Right forelimb (tissue), 1 donor: ENCODE measurements at places on chromosomes 1 and 21.

- no peak for DNase-seq
These were observed 93.0 kb downstream of the ODF2L start for GRCh38 chr1:86303041-86303690.

DNA sequence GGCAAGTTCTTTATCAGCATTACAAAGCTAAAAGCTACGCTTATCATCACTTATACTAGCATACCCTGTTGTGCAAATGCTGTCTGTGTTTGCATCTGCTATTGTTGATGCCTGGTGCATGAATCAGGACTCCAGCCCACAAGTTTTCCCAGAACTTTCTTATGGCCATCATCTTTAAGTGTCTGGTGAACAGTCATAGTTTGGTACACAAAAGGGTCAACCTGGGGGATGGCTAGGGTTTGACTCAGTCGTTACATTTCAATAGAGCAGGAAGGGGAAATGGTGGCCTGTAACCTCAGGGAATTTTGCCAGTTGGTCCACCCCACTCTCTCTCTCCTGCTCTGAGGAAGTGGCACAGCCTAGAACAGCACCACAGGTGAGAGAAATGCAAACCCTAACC lies 35.4 kb downstream of the SELL start:
- DNase-seq: no peak

DNA sequence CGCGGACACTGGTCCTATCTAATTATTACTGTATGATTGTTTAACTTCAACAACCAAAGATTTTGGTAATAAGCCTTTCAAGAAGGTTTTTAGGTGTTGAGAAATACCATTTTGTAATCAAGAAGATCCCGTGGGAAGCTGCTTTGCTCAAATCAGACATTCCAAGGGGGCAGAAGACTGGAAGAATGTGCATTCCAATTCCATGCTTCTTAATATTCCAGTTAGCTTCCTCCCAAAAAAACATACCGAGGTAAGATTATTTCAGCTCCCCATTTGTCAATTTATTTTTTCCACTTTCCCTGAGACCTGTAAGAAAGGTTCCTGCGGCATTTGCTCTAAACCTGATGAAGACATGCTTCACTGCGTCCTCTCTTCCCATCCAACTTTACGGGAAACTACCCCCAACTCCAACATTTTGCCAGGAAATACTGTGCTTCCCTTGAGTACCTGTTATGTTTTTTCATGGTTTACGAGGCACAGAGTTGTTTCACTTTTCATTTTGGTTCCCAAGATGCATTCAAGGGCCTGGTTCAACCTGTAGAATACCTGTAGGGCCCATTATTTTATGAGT lies 4.1 kb downstream of the CNN3 start:
- no peak for DNase-seq

- DNase-seq: no peak
These were observed 43.0 kb downstream of the SLC19A1 start for GRCh38 chr21:45499201-45499750.

GRCh38 chr1:7052701-7053100 lies 267.4 kb downstream of the CAMTA1 start:
- DNase-seq: no peak

DNA sequence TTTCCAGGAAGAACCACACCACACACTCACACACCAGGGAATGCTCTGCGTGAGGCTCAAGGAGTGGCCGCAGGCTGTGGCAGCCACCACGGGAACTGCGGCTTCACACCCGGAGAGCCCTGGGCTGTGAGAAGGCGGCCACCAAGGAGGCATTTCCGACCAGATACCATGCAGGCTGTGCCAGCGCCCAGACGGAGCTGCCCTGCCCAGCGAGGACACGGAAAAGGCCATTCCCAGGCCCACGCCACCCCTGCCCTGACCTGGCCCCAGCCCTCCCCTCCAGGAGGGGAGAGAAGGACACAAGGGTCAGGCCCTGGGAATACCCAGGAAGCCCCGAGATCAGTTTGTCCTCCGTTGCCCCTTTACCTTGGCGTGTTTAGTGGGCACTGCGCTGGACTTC lies 119.3 kb downstream of the NPHP4 start:
- DNase-seq: no peak

- no peak for DNase-seq
These were observed at the start of gene SERPINC1 for GRCh38 chr1:173917149-173917548. Gene SERPINC1, minus strand, starts transcription at chr1:173917327. Its CDS starts 68 bp downstream, at chr1:173917259.

GRCh38 chr1:178543290-178543607 lies 30.3 kb downstream of the TEX35 start:
- no peak for DNase-seq

DNA sequence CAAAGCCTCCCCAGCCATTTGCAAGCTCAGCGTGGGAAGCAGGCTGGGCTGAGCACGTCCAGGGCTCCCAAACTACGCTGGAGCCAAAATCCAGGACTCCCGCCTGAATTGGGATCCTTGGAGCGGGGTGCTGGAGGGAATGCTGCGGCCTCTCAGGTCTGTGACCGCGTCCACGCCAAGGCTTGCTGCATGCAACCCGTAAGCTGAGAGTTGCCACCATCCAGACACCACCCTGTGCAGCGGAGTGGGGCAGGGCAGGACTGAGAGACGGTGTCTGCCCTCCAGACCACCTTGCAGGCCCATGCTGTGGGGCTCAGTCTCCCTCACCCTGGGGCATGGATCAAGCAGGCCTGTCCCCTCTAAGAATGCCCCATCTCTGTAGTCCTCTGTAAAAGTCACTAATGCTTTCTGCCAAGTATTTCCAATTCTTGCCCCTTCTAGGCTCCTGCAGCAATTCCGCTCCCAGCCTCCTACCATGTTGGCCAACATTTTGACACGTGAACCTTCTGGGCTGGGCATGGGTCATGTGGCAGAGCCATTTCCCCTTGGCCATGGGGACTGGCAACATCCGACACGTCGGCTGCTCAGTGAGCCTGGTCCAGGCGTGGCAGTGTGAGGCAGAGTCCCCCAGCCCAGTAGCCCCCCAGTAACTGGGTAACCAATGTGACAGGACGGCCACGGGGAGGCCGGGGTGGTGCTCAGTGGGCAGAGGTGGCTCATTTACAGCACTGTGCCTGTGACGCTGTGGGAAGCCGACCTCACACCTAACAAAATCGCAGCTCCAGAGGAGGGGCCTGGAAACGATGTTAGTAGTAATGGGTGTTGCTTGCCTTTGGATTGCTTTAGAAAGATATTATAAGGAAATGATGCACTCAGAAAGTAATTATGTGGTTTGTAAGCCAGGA lies 57.9 kb upstream of the PDE9A start:
- no peak for DNase-seq

- no peak for DNase-seq
These were observed 2.8 kb downstream of the MYCL start for GRCh38 chr1:39898648-39899603.

GRCh38 chr21:37208741-37209225 lies 58.4 kb downstream of the VPS26C start:
- no peak for DNase-seq

- peak; percentile 64 for DNase-seq
These were observed 781 bp downstream of the PROX1 start for GRCh38 chr1:213988507-213989001.

GRCh38 chr1:247316590-247317197 lies 15.0 kb downstream of the ZNF496 start:
- no peak for DNase-seq

- DNase-seq: no peak
These were observed 11.0 kb upstream of the CDK18 start for GRCh38 chr1:205493241-205494085.

GRCh38 chr1:97041026-97041425 lies 319.4 kb downstream of the PTBP2 start:
- no peak for DNase-seq

DNA sequence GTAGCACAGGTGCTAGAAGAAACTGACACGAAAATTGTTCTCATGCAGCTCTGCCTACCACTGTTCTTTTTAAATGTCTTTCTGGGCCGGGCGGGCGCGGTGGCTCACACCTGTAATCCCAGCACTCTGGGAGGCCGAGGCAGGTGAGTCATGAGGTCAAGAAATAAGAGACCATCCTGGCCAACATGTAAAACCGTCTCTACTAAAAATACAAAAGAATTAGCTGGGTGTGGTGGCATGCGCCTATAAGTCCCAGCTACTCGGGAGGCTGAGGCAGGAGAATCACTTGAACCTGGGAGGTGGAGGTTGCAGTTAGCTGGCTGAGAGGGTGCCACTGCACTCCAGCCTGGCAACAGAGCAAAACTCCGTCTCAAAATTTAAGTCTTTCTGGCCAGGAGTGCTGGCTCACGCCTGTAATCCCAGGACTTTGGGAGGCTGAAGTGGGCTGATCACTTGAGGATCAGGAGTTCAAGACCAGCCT lies 947 bp upstream of the RIT1 start:
- DNase-seq: no peak

DNA sequence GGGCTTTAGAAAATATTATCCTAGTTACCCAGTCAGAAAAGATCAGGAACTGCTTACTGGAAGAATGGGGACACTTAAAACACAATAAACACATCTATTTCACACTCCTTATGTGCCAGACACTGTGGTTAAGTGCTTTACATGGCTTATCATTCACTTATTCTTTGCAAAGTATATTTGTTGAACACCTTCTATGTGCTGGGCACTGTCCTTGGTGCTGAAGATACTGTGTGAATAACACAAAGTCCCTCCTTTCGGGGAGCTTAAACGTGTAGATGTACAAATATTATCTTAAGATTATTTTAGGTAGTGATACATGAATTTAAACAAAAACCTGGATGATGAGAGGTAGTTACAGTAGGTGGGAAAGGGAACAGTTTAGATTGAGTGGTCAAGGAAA lies 169.3 kb downstream of the ST6GALNAC5 start:
- no peak for DNase-seq

- DNase-seq: no peak
These were observed 18.6 kb downstream of the FABP3 start for GRCh38 chr1:31354283-31354682.

GRCh38 chr1:247748041-247748440 lies at the start of gene OR14A2:
Gene OR14A2, minus strand, starts transcription at chr1:247748141.
- no peak for DNase-seq

GRCh38 chr1:228445843-228446650 lies 29.4 kb upstream of the TRIM17 start:
- DNase-seq: no peak

DNA sequence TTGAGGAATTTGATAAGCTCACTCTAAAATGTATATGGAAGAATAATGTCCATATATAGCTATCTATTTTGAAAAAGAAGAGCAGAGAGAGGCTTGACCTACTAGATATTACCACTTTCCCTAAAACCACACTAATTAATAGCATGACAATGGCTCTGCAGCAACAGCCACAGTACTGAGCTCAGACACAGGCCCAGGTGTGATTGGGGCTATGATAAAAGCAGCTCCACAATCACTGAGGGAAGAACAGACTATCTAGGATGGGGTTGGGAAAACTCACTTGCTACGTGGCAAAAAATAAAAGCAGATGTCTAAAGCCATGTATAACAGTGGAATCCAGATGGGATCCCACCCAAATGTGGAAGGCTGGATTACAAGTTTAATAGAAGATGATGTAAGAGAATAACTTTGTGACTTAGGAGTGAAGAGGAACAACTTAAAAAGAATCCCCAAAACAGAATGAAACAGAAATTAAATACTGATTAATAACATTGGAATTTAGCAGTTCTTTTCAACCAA lies 80.8 kb upstream of the RAB4A start:
- DNase-seq: no peak

DNA sequence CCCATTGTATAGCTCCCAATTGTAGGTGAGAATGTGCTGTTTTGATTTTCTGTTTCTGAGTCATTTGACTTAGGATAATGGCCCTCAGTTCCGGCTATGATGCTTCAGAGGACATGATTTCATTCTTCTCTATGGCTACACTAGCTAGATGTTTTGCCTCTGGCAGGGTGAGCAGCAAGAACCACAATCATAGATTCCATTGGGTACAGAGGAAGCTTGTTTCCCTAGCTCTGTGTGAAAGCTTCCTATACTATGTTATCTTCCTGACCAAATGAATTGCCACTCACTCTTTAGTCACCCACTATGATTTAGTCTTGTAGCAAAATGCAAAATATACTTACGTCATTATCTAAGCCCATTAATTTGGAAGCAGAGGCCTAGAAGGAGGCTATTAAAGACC lies 616.3 kb downstream of the PLA2G4A start:
- no peak for DNase-seq

GRCh38 chr1:104830534-104830933 lies 1080.8 kb downstream of the AMY1C start:
- no peak for DNase-seq
